ENCODE measurements at places on chromosomes 4 and X. TPM values are rescaled to one million over a fixed set of nuclear protein-coding genes. Genes with fewer than 3 reads are reported as not detected.

DNA sequence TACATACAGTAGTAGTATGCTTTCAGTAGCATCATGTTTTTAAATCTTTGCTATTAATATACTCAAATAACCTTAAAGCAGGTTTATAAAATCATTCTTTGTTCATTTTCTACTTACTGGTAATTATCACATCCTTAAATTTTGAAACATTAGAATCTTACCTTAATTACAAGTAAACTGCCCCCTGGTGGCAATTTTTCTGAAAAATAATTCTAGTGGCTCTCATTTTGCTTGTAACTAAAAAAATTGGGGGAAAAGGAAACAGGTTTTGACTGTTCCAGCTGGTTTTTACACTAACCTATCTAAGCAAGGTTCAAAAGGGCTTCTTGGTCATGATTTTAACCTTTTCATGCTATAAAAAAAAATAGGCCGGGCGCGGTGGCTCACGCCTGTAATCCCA lies 18.5 kb upstream of the DCAF4L1 start:
- no peak for DNase-seq

- no peak for DNase-seq
These were observed 2.4 kb downstream of the HNRNPH2 start for GRCh38 chrX:101410461-101410860.

DNA sequence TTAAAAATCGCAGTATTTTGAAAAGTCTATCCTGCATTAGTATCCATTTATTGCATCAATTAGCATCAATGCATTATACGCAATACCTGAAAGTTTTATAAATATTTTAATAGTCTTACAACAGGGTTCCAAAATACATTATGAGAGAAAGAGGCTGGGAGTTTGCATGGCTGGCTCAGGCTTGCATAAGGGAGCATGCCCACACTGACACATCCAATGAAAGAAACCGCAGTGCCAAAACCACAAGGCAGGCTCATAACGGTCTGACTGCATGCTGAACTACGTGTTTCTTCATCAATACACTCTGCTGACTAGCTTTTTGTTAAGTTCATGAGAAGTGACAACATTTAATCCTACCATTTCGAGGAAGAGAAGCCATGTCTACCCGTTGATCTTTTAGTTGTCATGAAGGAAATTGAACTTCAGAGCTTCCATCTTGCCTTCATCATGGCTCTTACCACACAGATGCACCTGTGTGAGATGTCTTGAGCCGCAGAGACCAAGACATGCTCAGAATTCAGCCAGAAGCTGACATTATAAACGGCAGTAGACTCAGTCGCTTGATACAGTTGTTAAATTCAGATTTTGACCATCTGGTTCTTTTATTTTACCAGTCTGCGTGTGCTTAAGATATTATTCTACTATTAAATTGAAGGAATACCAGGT lies 168.8 kb upstream of the FRG1 start:
- no peak for DNase-seq

DUSP21 gene
- total RNA-seq: not detected

TBC1D19 gene
- total RNA-seq: 6.5 TPM

ADGRA3 gene
- total RNA-seq: 37.3 TPM
